SK-N-SH (cell line): ENCODE measurements at places on chromosomes 16 and 17. TPM values are rescaled to one million over a fixed set of nuclear protein-coding genes. Genes with fewer than 3 reads are reported as not detected.

Gene PMFBP1
- polyA plus RNA-seq: 0.16 and 0.21 TPM in 2 replicates

Gene SCNN1G
- not detected in 2 replicates for polyA plus RNA-seq

Gene CTF1
- polyA plus RNA-seq: 35.9 and 45.7 TPM in 2 replicates

Gene GNAO1
- 0.15 and 0.30 TPM in 2 replicates for polyA plus RNA-seq

Gene DBNDD1
- 23.5 and 27.9 TPM in 2 replicates for polyA plus RNA-seq
